ENCODE measurements at places on chromosomes 2 and 18.

DNA sequence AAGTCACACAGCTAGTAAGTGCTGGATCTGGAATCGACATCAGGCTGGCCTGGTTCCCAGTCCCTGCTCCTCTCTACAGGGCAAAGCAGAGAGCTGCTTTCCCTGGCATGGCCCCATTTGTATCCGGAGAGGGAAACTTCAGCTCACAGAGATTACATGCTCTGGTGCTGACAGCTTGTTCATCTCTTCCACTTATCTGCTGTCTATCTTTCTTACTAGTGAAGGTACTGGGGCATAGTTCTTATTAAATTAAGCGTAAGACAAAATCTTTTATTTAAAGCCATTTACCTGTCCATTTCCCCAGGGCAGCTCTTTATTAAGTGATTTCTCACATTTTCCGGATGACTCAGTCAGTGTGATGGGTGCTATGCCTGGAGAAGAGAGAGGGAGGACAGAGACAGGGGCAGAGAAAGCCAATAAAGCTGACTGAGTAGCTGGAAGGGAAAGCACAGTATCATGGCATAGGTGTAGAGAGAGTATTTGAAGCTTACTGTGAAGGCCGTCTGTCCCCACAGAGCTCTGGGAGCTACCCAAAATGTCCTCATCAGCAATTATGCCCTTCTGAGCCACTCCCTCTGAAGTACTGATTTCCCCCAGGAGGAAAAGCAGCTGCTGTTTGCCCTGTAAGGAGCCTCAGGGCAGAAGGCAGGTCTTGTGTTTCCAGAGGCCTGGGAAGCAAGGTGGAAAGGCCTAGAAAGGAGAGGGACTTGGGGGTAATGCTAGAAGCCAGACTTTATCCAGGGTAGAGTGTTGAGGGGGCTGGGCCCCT lies 44.1 kb upstream of the EPAS1 start:
- DNase-seq = no peak

DNA sequence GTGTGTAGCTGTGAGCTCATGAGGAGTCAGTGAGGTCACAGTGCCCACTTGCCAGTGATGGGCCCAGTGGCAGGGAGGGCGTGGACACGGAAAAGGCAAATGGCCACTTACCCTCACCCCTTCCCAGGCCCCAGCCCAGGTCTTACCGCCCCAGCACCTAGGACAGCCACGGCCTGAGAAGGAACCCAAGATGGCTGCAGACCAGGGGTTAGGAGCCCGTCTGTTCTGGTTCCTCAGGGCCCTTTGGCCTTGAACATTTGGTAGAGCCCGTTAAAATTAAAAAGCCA lies 74.1 kb downstream of the EMX1 start:
- DNase-seq = no peak

DNA sequence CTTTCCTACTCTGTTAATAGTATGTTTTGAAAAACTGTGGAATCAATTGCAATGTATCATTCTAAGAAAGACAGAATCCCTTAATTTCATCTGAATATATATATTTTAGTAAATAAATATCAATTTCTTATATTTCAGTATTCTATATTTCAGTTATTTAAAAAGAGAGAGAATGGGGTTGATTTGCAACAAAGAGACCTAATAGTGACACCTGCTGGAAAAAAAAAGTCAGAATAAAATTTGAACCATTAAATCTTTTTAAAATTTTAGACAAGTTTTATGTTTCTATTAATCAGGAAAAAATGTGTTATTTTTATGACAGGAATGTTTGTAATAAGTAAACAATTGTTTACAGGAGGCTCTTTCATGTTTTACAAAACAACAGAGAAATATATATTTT lies 20.7 kb upstream of the CCNT2 start:
- no peak for DNase-seq

DNA sequence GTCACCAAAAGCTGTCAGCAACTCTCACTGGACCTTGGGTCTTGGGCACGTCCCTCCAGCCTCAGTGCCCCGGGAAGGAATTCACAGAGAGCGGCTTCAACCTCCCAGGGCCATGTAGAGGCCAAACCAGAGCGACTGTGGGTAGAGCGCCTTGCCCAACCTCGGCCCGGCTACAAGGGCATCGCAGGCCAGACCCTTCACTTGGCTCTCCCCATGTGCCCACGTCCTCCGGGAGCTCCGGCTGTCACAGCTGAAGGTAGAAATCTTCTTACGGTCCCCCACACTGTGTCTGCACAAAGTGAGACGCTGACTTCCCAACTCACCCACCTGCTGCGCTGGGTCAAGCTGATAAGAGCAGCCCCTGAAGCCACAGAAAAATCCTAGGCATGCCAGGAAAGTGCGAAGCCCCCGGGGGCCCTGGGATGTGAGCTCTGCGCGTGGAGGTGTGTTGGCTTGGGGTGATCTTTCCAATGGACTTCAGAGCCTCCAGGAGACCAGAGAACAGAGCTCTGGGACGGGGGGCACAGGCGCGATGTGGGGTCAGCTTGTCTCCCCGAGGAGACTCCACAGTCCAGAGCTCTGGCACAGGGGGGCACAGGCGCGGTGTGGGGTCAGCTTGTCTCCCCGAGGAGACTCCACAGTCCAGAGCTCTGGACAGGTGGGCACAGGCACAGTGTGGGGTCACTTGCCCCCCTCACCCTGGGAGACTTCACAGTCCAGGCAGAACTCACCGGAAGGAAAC lies 105.5 kb downstream of the RTP5 start:
- no peak for DNase-seq

DNA sequence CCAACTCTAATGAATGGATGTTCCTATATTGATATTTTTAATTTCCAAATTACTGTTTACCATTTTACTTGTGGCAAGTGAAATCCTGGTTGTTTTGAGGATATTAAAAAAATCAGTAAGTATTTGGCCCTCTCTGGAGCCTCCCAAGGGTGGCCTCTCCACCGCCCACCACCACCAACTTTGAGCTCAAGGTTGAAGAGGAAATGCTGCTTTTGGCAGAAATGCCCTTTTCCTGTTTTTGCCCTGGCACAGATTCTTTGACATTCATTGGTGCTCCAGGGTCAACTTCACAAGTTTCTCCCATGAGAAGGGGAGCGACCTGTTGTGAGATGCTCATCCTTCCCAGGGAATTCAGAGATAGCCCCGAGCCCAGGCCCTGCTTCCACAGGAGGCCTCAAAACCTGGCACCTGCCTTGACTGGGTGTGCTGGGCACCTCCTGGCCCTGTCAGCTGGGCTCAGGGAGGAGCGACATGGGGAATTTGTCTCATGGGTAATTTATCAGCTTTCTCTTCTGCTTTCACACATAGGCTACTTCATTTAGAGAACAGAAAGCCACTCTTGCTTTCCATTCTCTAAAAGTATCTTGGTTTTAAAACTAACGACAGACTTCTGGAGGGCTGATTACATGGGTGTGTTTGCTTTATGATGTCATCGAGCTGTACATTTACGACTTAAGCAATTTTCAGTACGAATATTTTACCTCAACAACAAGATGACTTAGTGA lies 6.9 kb downstream of the CD8A start:
- DNase-seq = no peak

DNA sequence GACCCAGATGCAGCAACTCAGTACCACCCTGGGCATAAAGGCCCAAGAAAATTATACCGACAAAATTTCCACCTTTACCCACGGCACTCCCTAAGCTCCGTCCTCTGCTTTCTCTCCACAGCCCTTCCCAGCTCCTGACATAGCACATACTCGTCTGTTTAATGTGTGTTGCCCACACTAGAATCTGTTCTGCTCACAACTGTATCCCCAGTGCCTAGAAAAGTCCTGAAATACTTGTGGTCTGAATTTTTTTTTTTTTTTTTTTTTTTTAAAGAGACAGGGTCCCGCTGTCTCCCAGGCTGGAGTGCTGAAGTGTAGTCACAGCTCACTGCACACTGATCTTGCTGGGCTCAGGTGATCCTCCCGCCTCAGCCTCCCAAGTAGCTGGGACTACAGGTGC lies 62.3 kb downstream of the ADCY3 start:
- no peak for DNase-seq

DNA sequence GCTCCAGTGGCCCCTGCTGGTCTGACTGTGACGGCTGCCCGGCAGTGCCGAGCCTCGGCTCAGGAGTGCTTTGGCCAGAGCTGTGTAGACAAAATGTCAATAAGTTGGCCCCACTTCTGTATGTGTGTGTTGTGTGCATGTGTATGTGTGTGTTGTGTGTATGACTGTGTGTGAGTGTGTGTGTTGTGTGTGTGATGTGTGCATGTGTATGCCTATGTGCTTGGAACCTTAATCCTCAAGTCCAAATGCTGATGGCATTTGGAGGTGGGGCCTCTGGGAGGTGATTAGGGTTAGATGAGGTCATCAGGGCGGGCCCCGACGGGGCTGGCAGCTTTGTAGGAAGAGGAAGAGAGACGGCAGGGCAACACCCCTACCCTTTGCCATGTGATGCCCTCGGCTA lies 269.0 kb downstream of the DCDC2C start:
- no peak for DNase-seq

DNA sequence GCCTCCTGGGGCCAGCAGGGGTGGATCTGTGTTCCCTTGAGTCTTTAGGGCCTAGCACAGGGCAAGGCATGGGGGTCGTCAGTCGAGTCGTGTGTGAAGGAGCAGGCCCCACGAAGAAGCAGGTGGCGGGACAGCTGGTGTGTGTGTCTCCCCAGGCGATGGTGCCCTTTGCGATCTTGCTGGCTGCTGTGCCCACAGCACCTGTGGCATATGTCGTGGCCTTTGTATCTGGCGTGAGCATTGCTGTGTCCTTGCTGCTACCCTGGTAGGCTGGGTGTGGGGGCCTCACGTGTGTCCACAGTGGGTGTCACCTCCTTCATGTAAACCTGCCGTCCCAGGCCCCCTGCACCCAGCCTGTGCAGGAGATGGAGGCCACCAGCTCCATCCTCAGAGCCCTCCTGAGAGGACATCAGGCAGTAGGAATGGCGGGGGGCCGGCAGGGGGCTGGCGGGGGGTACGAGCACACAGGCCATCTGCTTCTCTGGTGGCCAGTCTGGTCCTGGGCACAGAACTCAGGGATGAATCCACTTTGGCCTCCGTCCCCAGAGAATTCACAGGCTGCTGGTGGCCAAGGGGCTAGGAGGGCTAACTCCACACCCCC lies 13.2 kb downstream of the MFSD2B start:
- no peak for DNase-seq

DNA sequence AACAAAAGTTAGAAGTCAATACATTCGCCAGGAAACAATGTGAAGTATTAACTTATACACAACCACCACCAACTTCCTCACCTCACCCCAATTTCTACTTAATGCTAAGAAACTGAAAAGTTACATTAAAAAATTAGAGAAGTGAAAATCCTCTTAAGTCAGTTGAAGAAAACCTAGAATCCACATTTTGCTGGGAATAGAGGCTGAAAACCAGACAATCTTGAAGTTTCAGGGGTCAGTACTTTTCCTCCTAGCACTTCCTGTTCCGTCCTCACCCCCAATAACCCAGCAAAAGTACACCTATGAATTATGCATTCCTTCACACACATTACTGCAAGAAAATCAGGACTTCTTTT lies 6.3 kb downstream of the YES1 start:
- no peak for DNase-seq

DNA sequence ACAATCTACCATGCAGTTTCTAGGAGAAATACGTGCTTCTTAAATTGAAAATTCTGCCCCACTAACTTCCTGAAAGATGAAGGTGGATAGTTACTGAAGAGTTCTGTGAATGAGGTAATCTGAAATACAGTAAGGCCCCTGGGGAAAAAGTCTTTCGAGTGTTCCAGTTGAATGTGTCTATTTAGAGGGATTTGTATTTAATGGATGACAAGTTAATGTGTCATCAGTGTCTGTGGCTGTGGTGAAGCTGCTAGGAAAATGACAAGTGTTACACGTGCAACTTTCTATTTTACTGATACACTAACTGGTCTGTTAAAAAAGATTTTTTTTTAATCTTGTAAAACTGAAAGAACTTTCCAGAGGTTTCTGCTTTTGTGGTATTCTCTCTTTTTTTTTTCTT lies 384.6 kb downstream of the STK39 start:
- no peak for DNase-seq

- no peak for DNase-seq
Measured at GRCh38 chr18:12895014-12895413, 11.0 kb upstream of the PTPN2 start.

DNA sequence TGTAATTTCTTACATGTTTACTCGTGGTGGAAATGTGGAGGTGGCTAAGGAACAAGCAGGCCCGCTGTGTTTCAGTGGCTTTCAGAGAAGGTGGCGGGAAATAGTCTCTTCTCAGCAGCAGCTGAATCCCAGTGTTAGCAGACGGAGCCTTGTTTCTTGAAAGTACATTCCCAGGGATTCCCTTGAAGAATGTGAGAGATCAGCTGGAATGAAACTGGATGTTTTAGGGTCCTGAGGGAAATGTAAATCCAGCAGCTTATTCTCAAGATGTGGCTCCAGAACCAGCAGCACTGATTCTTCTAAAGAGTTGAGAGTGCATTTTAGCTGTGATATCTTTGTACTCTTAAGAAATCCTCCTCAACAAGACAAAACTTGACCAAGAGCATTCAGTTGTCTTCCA lies 59.1 kb downstream of the CDC42EP3 start:
- DNase-seq = no peak

DNA sequence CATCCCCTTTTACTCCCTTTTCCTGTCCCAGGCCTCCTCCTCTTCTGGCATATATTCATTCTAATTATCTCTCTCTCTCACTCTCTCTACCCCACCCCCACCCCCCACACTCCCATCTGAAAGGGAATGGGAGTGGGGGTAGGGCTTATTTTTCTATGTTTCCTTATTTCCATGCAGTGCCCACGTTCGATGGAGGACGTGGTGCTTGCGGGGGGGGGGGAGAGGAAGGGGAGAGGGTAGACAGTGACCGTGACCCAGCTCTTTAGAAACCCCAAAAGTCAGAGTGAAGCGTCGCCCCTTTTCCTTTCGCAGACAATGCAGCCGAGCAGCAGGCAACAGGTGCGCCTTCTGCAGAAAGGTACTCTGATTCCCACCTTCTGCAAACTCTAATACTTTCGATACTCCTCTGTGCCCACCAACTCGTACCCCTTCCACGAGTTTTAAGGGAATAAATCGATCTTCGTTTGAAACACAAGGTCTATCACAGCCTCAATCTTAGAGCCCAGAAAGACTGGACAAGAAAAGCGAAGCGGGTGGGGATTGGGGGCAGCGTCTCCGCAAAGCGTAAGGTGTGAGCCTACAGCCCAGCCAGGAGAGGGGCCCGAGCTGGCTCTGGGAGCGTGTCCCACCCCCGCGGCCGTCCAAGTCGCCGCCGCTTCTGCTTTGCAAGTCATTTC lies 891 bp upstream of the NR4A2 start:
- no peak for DNase-seq

DNA sequence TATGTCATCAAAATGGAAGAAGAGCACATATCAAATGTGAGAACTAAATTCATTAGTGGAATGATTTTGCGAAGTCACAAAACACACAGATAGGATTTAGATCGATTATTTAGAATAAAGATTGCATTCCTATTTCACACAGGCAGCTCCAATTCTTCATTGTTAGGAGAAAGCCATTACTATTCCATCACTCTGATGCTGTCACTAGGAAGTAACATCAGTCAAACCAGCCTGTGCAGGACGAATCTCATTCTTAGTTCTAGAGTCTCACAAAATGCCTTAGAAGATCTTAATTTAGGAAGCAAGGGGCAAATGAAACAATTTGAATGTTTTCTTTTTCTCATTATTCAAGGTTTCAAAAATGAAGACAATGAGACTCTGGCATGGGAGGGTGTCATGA lies 44.0 kb upstream of the SPP2 start:
- DNase-seq = no peak

- no peak for DNase-seq
Measured at GRCh38 chr2:225584796-225585195, 185.3 kb downstream of the NYAP2 start.

- no peak for DNase-seq
Measured at GRCh38 chr2:133568172-133568571, at the start of gene NCKAP5. Gene NCKAP5 (minus strand): TSS chr2:133568463. CDS start chr2:133517526, 50,937 bp downstream.

- DNase-seq = no peak
Measured at GRCh38 chr18:13577091-13577697, 149.2 kb downstream of the FAM210A start.
